ENCODE measurements at places on chromosomes 7 and 10.

DNA sequence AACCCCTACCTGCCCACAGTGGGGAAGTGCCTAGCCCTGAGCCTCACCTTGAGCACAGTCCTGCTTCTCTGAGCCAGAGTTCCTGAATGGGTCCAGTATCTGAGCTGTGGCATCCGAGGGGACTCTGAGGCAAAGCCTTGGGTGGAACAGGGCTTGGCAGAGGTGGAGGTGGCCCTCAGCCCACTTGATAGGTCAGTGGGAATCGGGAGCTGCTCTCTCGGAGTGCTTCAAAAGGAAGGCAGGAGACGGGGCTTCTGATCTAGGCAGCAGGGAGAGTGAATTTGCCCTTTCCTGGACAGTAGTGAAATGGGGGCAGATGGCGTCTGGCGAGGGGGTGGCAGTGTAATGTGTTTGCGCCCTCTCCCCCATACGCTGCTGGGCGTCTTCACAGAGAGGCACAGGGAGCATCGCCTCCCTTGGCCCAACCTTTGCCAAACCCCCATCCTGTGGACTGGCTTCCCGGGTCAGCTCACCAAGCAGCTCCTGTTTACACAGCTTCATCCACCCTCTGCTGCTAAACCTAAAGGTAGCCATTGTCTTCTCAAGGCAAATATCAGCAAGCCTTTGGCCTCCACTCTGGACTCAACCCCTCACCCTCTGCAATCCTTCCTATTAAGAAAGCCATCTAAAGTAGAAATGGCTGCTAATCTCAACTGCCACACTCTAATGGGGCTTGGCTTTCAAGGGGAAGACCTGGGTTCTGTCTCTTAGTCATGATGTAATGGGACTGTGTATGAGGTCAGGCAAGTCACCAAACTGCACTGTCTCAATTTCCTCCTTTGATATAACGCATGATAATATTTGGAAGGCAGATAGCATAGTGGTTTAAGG is 21.1 kb upstream of the VDAC2 start:
- DNase-seq, result no peak

DNA sequence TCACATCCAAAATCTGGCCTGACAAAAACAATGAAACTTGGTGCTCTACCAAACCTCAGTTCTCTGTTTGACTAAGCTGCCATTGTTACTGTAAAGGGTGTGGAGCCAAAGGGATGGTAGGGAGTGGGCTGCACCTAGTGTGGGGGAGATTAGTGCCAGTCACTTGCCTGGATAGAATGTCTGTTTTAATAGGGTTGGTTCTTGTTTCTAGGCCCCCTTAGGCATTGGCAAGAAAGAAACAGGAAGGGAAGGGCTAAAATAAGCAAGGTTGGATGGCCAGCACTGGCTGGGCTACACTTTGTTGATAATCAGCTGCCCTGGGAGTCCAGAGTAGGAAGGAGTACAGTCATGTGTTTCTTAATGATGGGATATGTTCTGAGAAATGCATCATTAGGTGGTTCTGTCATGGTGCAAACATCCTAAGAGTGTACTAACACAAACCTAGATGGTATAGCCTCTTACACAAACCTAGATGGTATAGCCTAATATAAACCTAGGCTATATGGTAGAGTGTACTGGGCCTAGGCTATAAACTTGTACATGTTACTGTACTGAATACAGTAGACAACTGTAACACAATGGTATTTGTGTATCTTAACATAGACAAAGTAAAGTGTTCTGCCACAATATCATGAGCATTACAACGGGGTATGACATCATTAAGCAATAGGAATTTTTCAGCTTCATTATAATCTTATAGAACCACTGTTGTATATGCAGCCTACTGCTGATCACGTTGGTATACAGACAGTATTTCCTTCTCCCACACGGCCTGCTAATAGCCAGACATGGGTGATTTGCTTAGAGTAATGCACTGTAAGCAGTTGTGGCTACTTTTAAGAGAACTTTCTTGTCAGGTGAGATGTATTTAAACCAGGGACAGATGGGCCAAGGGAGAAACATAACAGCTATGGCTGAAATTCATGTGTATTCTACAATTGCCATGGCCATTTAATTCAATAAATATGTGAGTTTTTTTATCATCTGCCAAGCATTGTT is 15.4 kb downstream of the BBIP1 start:
- DNase-seq, result no peak

DNA sequence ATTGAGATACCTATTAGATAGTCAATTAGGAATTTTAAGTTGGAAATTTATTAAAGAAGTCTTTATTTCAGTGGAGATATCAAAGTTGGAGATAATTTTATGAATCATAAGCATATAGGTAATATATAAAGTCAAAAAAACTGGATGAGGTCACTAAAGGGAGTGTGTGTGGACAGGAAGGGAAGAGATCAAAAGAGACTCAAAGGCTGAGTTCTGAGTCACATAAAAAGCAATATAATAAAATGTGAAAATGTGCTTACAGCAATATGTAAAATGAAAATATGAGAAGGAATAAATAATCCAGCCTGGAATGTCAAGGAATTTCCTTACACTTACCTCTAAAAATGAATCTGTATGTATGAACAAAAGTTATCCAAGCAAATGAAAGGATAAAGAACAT is 583.3 kb upstream of the SORCS1 start:
- DNase-seq, result no peak

DNA sequence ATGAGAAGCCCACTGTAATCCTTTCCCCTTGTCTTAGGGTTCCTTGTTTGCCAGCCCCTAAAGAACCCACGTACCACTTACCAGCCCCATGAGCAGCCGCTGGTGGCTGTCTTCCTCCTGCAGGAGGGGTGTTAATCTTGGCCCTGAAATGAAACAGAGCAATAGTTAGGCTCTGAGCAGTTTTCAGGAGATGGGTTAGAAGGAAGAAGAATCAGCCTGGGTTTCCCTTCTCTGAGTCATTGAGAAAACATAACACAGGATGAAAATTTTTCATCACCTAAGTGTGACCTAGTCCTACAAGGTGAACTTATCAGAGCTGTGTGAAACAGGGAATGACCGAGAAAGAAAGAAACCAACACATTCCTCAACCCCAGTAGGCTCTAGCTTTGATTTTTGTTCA is 90.0 kb downstream of the GSAP start:
- DNase-seq, result no peak

GRCh38 chr7:75756991-75757676 is 14.9 kb downstream of the CCL26 start:
- DNase-seq, result no peak

GRCh38 chr7:78479348-78479747 is 680.8 kb downstream of the PHTF2 start:
- DNase-seq, result no peak

DNA sequence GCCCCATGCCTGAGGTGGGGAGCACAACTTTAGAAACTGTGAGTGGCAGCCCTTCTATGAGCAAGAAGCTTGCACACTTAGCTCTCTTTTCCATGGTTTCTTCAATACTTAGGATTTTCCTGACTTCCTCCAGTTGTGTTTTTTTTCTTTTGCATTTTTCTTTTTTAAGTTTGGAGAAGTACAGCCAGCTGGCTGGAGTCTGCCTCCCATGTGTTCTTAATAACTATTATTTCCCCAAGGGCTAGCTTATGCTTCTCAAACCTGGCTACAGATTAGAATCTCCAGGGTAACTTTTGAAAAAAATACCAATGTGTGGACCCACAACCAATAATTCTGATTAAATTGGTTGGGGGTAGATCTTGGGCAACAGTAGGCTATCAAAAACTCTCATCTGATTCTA is 37.4 kb upstream of the MEOX2 start:
- no peak for DNase-seq

- no peak for DNase-seq
Observed at GRCh38 chr10:128097783-128098182, 28.4 kb downstream of the MKI67 start.

DNA sequence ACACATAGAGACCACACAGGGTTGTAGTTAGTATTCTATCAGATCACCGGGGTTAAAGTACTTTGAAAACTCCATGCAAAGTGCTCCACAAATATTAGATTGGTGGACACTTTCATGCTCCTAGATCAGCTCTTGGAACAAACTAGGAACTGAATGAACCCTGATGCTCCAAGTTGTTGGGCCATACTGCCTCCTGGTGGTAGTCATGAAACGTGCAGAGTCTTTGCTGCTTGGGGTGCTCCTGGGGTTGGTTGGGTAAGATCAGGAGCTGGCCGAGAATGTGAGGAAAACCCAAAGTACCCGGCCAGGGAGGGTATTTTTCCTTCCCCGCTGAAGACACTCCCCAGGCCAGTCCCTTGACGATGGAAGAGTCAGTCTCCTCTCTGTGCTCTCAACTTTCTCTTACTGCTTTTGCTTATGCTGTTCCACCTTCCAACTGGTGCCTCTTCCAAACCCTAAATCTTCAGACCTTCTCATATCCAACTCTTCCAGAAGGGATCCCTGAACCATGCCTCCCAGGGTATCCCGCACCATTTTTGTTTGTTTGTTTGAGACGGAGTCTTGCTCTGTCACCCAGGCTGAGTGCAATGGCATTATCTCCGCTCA is 918 bp upstream of the RPEL1 start:
- DNase-seq, result peak; percentile 9
